Mesenteric fat pad (tissue), 1 donor: ENCODE measurements at places on chromosomes 16 and 17. TPM values are rescaled to one million over a fixed set of nuclear protein-coding genes. Genes with fewer than 3 reads are reported as not detected.

Gene KRTAP2-3
- not detected for total RNA-seq

Gene AGRP
- not detected for total RNA-seq

Gene CCL1
- total RNA-seq = not detected

Gene CCDC200
- total RNA-seq = not detected

Gene SUMO2
- 265 TPM for total RNA-seq

Gene ZNF423
- 13.5 TPM for total RNA-seq

GRCh38 chr17:59365383-59365981, 34.0 kb downstream of the YPEL2 start:
- no peak for DNase-seq

GRCh38 chr16:57639172-57639887, 10.9 kb downstream of the ADGRG1 start:
- DNase-seq = no peak

- no peak for DNase-seq
Measured at GRCh38 chr16:56514845-56515244, 5.0 kb downstream of the BBS2 start.

GRCh38 chr17:7611635-7612293, 2.9 kb downstream of the FXR2 start:
- DNase-seq = no peak

- DNase-seq = peak; percentile 83
Measured at GRCh38 chr17:79664930-79665737, 54.3 kb upstream of the RBFOX3 start.

DNA sequence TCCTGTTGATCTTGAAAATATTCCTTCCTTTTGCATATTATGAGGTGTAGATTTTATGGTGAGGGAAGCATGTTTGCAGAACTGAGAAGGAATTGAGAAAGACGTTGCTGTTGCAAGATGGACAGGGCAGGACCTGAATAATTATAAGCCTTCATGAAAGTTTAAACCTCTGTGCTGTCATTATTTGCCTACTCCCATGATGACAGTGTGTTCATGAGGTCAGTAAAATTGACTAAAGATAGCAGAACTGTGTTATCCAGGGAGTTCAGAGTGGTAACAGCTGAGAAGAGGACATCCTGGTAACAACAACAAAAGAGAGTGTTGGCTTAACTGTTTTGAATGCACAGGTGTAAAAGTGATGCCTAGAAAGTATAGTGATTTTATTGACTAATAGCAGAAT, 45.3 kb upstream of the HLF start:
- no peak for DNase-seq

- DNase-seq = no peak
Measured at GRCh38 chr17:29084541-29085146, 41.7 kb downstream of the PIPOX start.

DNA sequence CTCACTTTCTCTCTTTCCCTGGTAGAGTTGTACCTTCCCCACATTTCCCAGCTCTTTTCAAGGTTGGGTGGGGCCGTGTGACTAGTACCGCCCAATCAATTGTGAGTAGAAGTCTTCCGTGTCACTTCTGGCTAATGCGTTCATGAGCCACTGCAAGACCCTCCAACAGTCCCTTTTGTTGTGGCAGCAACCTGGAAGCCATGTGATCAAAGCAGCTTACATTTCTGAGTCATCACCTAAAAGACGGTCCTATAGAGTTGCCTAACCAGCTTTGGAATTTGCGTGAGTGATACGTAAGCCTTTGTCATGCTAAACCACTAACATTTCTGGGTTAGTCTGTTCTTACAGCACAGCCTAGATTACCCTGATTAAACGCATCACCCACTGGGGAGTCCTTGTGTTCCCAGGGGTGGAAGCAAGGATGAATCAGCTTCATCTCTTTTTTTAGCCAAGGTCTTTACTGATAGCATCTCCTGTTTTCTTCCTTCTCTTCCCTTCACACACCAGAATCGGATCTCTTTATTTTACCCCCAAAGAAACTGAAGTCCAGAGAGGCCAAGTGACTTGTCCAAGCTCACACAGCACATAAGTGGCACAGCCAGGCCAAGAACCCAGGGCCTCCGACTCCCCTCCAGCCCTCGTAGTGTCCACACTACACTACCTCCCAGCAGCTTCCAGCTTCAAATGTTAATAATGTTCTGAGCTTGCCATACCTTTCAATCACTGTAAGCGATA, 366.3 kb upstream of the XYLT1 start:
- DNase-seq = no peak

DNA sequence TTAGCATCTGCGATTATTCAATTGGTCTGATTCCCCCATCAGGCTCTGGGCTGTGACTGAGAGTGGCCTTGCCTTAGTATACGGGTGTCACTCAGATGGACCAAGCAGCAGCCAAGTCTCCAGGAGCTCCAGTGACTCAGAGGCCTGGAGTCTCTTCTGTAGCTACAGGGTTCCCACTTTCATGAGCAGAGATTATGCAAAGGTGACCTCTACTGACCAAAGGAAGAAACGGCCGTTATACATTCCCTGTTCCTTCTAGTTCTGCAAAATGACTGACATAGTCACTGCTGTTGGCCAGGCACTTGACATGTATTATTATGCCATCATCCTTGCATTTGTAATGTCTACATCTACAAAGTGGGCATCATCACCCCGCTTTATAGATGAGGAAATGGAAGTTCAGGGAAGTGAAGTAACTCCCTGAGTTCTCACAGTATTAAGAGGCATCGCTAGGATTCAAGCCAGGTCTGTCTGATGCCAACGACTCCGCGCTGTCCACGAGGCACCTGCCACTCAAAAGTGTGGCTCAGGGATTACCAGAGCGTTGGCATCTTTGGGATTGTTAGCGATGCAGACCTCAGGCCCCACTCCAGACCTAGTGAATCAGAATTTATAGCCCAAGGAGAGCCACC, 23.3 kb downstream of the SLC38A7 start:
- no peak for DNase-seq

- no peak for DNase-seq
Measured at GRCh38 chr17:9204637-9205329, 183.5 kb downstream of the NTN1 start.

DNA sequence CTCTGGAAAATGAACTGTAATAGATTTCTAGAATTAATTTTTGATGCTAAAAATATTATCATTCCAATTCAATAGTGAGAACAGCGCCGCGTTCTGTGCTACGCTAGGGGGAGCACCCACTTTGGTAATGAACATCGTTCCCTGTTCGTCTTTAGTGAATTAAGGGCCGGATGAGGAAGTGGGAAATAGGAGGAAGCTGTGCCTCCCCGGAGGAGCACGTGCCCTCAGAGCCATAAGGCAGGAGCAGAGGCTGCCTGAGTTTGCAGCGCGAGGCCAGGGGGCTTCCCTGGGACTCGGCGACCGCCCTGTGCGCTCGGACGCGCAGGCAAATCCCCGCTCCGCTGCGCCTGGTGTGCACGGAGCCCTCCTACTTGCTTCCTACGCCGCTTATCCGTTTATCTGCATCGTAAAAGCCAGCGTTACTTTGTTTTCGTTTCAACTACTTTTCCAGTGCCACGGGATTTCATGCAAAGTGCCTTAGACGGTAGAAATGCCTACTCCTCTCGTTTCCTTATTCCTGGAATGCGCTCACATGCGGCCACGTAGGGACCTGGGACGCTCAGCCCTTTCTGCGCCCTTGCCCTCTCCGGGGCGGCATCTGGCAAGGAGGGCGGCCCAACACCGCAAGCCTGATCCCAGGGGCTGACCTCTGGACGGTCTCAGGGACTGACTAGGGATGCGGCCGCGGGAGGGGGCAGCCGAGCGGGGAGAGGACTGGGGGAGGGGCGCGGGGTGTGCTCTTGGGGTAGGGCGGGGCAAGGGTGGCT, 76.4 kb downstream of the KCNJ12 start:
- no peak for DNase-seq

- no peak for DNase-seq
Measured at GRCh38 chr16:3829631-3830536, 50.6 kb downstream of the CREBBP start.

DNA sequence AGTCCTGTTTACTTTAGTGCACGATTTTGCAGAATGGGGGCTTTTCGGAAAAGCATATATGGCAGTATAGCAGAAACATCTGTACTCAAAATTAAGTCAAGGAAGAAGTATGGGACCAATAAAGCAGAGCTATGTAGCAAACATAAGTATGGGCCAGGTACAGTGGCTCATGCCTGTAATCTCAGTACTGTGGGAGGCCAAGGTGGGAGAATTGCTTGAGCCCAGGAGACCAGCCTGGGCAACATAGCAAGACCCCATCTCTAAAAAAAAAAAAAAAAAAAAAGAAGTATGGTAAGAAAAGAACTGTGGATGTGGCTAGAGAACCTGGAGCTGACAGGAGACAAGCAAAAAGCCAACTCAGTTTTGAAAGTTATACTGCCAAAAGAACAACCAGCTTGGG, 36.1 kb downstream of the ZNF652 start:
- DNase-seq = no peak
